ENCODE measurements at places on chromosomes 3 and 15. TPM values are rescaled to one million over a fixed set of nuclear protein-coding genes. Genes with fewer than 3 reads are reported as not detected.

Gene BNIP2
- 69.9 TPM for total RNA-seq

Gene GP5
- total RNA-seq = 0.03 TPM

Gene DPPA2
- 1.2 TPM for total RNA-seq

DNA sequence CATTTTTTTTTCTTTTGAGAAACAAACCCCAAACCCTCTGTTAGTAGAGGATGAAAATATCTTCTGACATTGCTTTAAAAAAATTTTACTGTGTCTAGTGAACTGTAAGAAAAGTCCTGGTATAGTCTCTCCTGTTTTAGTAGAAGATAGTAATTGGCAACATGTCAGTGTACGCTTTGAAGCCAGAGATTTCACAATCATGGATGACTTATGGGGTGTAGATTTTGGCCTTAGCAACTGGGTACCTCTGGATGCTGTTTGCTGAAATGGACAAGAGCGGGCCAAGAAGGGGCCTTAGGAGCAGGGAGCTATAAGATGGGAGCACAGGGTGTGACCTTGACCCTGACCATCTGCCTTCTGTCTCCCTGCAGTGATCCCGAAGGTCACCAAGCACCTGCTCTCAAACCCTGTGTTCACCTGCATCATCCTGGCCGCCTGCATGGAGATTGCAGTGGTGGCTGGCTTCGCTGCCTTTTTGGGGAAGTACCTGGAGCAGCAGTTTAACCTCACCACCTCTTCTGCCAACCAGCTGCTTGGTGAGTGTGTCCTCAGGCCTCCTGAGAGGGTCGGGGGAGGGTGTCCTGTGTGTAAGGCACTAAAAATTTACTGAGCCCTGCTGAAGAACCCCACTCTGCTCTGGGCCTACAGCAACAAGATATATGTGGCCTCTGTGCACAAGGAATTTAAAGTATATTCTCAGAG is 266.7 kb downstream of the SLCO3A1 start:
- DNase-seq = no peak

DNA sequence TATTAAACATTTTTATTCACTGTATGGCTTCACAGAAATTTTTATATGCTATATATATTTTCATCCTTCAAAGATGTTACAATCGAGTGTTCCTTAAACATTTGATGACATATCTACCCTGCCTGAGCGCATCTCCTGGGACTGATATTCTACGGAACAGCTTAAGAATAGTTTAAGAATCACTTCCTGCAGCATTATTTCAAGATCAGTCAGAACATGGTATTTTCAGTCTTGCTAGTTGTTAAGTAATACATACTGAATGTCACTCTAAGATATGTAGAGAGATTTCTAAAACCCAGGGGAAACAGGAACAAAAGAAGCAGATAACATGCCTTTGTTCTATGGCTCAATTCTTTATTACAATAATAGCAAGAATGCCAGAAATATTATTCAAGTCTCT is 8.7 kb downstream of the COL8A1 start:
- DNase-seq = no peak

DNA sequence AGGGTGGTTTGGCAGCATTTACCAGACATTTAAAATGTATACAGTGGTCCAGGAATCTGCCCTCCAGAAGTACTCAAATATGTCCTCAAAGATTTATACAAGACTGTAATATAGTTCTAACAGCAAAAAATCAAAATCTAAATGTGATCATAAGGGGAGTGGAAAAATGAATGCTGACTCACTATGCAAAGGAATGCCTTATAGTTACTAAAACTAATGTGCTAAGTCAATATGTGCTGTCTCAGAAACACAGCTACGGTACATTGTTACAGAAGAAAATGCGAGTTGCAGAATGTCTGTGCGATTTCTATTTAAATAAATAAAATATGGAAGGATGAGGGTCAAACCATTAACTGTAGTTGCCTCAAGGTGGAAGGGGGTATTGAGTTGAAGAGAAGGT is 230.1 kb upstream of the UBE2E1 start:
- no peak for DNase-seq

DNA sequence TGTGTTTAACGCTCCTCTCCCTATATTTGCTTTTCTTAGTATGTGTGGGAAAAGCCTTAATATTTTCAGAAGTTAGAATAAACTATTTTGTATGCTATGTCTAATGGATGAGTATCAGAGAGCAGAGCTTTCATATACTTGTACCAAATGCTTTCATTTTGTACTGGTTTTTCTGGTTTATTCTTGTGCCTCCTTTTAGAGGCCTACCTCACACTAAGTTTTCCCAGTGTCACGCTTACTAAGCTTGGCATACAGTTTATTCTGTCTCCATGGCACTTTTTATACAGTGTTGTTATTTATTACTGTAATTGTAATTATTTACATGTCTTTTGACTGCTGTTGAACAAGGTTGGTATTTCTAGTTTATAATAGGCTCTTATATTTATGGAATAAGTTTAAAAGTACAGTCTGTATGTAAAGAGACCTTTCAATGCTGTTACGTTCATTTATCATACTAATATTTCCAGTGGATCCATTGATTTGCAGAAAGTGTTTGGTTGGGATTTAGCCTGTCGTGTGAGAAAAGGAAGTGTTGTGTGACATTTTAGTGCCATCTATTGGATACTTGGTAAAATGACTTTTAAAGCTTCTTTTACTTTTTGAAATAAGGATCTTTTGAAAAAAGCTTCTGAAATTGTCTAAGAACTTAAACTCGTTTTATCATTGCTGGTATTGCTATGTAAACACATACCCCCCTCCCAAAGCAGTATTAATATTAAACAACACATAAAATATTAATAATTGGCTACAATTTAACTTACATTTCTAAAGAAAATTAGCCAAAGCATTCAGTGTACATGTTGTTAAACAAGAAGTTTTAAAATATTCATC is 5.2 kb upstream of the EBLN2 start:
- peak; percentile 25 for DNase-seq

- no peak for DNase-seq
Observed at GRCh38 chr15:97977734-97978133, 17.2 kb downstream of the ARRDC4 start.

GRCh38 chr3:4722103-4722502 is 229.0 kb downstream of the ITPR1 start:
- no peak for DNase-seq

Gene BDH1
- 14.1 TPM for total RNA-seq

DNA sequence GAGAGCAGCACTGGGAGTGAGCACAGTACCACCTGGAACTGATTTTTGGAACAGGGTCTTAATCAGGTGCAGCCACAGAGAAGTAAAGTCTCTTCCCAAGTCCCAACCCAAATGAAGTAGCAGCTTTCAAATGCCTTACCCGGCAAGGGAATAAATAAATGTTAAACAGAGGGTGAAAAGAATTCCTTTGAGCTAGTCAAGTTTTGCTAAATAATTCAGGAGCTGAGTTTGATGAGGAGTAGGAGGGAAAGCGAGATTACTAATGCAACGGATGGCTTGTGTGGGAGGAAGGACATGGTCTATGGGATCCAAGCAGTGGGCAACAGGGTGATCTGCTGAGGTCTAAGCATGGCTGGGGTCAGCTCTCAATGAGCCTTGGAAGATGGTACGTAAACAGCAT is 204.5 kb upstream of the ST8SIA2 start:
- DNase-seq = no peak

- DNase-seq = no peak
Observed at GRCh38 chr3:172101107-172101506, 61.7 kb downstream of the FNDC3B start.

GRCh38 chr3:59540696-59541095 is 490.9 kb upstream of the CFAP20DC start:
- DNase-seq = no peak

- DNase-seq = no peak
Observed at GRCh38 chr15:29285386-29285785, 15.8 kb upstream of the NSMCE3 start.

Measured in neural progenitor cell (in vitro differentiated cells).